Vagina (tissue), 2 donors: ENCODE measurements at places on chromosomes 12 and 14. TPM values are rescaled to one million over a fixed set of nuclear protein-coding genes. Genes with fewer than 3 reads are reported as not detected.

GRCh38 chr14:79542121-79542520 lies 669.2 kb downstream of the DIO2 start:
- DNase-seq = no peak

DNA sequence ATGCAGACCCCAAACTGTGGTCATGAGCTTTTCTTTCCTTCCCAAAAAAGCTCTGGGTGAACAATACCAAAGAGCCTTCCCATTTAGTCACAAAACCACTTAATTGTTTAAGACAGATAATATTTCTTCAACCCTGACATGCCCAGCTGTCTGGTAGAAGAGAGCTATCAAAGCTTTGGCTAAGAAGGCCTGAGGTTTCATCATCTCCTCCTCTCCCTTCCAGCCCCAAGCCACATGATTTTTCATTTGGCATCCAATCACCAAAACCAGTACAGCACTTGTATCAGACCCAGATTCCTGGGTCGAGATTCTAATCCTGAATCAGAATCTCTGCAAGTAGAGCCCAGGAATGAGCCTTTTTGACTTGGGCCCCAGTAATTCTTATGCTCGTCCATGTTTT lies 199.6 kb upstream of the TMEM260 start:
- DNase-seq = no peak

DNA sequence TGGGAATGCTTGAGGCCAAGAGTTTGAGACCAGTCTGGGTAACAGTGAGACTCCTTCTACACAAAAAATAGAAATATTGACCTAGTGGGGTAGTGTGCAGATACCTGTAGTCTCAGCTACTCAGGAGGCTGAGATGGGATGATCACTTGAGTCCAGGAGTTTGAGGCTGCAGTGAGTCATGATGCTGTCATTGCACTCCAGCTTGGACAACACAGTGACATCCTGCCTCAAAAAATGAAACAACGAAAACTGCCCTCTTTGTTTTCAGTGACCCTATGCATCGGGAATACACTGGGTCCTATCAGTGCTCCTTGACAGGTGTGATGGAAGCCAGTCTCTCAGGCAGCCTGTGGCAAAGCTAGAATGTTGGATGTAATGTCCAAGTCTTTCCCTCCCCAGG lies 311.5 kb upstream of the OR4E1 start:
- no peak for DNase-seq

GRCh38 chr12:4961311-4961710 lies 51.6 kb downstream of the KCNA1 start:
- DNase-seq = no peak

DNA sequence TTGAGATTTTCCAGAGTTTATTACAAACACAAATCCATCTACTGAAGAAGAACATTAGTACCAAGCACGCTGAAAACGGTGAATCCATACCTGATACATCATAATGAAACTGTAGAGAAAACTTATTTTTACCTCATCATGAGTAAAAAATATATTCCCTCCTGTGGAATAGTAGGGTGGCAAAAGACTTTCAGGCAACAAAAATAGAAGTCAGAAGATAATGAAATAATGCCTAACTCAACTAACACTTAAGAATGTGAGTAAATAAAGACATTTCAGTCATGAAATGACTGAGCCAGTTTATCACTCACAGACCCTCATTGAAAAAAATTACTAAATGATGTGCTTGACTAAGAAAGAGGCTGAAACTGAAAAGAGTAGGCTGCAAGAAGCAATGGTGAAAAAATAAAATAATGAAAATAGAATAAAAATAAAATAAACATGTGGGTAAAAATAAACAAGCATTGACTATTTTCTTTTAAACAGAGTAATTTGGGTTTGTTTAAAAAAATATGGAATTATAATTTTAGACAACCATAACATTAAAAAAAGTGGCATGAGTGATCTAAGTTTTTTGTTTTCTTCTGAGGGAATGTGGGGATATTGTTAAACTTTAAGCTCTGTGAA lies 148.6 kb downstream of the ASCL1 start:
- no peak for DNase-seq

GRCh38 chr12:49901986-49902385 lies 1.7 kb downstream of the FAIM2 start:
- DNase-seq = no peak

The NOVA1 gene
- 35.1 TPM for total RNA-seq
